ENCODE measurements at places on chromosomes 12 and 14.

GRCh38 chr14:33532553-33532952 lies 418.3 kb downstream of the EGLN3 start:
- DNase-seq, result no peak

GRCh38 chr12:5481645-5482044 lies 49.7 kb downstream of the NTF3 start:
- DNase-seq, result no peak

DNA sequence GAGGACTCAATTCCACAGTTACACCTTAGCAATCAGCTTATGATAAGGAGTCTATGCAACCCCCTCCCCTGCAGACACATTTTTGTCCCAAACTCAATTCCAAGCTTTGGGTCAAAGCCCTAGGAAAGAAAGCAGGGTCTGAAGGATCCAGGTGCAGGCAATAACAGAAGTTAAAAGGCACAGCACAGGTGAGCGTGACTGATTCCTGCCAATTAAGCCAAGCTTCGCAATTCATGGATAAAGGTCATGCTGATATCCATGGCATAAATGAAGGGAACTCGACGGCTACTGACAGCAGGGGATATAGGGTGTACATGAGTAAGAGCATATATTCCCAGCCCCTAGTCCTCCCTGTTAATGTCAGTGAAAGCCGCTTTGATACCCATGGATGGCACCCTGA lies 39.3 kb downstream of the C12orf56 start:
- DNase-seq, result no peak

- DNase-seq, result no peak
Measured at GRCh38 chr14:21369949-21370679, 13.7 kb downstream of the SUPT16H start.

DNA sequence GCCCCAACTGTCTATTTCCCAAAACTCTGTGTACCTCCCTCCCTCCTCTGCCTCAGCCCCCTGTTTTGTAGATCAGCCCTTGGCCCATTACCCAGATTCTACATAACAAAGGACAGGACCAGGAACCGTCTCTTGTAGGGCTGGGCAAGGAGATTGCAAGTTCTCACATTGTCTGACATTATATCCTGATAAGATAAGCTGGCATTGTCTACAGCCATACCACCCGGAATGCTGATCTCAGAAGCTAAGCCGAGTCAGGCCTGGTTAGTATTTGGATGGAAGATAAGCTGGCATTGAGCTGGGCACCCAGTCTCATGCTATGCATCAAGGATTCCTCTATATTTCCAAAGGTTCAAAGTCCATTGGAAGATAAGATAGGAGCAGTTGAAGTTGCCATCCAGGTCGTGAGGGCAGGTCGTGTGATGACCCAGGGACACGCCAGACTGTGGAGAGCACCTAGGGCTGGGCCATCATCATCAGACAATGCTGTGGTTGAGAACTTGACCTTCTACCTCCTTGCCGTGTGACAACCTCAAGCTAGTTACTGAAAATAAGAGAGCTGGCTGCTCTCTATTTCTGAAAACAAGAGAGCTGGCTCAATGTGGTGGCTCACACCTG lies 29.5 kb downstream of the PHETA1 start:
- no peak for DNase-seq

GRCh38 chr12:78457938-78458337 lies 406.6 kb upstream of the SYT1 start:
- DNase-seq, result no peak

- DNase-seq, result no peak
Measured at GRCh38 chr14:59566296-59566695, 10.3 kb downstream of the CCDC175 start.

- no peak for DNase-seq
Measured at GRCh38 chr12:98968896-98969295, 323.8 kb downstream of the APAF1 start.
